ENCODE measurements at places on chromosomes 1 and 21.

GRCh38 chr1:16174886-16175598, 19.2 kb upstream of the EPHA2 start:
- DNase-seq = no peak

DNA sequence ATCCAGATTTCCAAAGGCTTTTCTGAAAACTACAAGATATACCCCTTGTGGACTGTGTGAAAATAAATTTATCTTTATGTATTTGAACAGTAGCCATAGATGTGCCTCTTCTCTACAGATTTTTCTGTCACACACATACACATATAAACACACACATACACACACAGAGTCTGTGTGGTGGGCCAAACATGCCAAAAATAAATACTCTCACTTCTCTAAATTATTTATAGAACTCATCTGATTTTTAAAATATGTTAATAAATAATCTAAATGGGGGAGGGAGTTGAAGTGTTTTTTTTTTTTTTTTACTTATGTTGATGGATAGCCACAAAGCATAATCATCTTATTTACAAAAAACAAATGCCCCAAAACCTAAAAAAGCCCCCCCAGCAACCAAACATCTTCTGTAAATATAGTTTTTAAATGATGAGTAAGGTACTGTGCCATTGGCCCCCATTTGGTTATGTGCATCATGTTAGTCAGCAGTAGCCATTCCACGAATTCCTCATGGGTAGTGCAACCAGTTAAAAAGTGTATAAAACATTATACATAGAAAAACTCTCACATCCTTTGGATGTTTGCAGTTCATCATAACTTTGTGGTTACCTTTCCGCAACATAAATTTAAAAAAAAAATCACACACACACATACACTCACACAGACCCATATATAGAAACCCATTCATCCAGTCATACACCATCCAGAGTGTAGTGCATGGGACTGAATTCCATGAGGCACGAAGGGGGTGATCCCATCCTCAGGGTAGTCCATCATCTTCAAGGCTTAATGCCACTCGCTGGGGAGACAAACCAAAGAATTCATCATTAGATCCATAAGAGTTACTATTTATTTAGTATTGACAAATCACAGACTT, 8.2 kb upstream of the MAGOH start:
- DNase-seq = peak; percentile 31

DNA sequence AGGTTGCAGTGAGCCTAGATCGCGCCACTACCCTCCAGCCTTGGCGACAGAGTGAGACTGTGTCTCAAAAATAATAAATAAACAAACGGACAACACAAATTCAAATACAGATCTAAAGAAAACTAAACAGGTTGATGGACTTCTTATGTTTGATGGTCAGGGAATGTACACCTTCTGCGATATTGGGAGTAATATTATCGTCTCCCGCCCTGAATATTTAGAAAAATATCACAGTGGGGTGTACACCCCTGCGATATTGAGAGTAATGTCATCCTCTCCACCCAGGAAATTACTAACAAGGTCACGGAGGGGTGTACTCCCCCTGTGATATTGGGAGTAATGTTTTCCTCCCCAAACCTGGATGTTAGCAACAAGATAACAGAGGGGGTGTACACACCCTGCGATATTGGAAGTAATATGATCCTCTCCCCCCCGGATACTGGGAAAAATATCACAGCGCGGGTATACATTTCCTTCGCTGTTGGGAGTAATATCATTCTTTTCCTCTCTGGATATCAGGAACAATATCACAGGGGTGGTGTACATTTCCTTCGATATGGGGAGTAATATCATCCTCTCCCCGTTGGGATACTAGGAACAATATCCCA, 1.4 kb upstream of the CFAP298 start:
- no peak for DNase-seq

GRCh38 chr1:216210081-216210480, 213.2 kb downstream of the USH2A start:
- DNase-seq = no peak

DNA sequence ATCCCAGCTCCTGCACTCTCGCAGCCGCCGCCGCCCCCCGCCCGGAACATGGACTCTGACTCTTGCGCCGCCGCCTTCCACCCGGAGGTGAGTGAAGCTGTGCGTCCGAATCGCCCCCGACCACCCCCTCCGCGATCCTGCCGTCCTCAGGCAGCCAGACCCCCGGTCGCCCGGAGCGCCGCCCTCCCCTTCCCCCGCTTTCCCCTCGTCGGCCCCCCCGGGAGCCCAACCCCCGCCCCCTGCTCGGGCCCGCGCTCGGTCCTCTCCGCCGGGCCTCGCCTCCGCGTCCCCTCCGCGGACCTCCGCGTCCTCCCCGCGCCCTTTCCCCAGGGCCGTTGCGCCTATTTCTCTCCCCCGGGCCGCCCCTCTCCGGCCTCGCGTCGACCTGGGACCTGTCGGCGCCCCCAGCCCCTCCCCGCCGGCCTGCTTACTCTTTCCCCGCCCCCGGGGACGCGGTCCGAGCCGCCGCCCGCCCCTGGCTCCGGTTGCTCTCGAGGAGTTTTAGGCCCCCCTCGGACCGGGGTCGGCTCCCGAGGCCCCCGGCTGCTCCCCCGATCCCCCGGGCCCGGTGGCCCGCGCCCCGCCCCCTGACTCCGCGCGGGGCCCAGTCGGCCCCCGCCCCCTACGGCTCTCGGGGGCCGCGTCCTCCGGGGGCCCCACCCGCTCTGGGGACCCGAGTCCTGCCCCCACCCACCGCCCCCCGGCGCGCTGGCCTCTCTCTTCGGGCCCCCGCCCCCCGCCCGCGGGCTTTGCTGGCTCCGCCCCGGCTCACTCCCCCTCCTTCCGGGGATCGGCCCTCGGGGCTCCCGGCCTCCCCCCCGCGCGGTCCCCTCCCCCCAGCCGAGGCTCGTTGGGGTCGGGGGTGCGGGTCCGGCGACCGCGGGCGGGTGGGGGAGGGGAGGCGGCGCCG, 743 bp downstream of the PHF13 start:
- no peak for DNase-seq

DNA sequence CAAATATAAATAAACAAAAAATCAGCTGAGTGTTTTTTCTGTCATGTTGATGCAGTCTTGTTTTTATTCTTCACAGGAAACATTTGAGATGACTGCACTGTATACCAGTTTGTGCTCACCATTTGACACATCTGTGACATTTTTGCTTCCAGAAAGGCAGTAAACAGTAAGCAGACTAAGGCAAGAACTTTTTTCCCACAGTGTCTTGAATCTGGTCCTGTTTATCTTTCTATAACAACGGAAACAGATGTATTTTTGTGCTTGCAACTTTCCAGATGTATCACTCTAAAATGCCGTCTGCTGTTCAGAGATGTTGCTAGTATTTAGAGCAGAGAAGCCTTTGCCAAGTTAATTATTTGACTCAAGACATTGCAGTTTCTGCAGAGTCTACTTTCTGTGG, 105.5 kb downstream of the ZC3H11B start:
- DNase-seq = no peak

DNA sequence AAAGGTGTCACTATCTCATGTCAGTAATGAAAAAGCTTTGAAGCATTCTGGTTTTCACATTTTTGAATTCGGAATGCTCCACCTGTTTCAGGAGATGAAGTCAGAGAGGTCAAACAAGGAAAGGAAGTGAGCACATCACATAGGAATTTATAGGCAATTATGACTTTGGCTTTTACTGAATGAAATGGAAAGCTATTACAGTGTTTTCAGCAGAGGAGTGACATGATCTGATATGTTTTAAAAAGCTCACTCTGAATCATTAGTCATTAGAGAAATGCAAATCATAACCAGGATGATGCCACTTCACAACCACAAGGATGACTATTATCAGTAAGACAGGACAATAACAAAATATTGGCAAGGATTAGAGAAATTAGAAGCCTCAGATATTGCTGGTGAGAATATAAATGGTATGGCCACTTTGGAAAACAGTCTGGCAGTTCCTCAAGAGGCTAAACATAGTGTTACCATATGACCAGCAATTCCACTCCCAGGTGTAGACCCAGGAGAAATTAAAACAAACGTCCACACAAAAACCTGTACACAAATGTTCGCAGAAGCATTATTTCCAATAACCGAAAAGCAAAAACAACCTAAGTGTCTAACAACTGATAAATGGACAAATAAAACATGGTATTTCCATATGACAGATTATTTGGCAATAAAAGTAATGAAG, 7.5 kb downstream of the TAF1A start:
- DNase-seq = peak; percentile 75

DNA sequence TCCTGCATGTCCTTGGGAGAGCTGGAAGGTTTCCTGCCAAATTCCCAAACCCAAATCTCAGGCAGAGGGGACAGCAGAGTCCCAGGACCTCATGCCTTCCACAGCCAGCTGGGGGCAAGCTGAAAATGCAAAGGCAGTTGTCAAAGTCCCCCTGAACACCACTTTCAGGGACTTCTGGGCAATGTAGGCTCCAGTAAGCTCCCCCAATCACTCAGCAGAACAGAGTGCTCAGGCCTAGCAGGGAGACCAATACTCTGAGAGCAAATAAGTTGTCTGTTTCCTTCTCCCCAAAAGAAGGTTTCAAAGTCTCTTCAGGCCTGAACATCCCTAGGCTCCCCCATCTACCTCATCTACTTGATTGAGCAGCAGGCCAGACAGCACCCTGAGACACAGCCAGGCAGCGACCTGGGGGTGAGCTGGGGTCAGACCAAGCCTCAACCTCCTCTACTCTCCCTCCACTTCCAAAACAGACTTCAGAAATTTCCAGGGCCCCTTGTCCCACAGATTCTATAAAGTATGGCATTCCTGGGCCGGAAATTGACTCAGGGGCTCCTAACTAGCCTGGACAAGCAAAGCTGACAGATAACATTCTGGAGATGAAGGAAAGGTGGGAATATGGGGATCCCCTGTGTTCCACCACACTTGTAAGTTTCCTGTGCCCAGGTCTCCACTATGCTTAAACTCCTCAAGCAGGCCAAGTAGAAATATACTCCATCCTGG, 1.9 kb downstream of the SLC9A1 start:
- no peak for DNase-seq

- DNase-seq = no peak
Measured at GRCh38 chr1:179883040-179883744, 1.1 kb downstream of the TOR1AIP1 start.

DNA sequence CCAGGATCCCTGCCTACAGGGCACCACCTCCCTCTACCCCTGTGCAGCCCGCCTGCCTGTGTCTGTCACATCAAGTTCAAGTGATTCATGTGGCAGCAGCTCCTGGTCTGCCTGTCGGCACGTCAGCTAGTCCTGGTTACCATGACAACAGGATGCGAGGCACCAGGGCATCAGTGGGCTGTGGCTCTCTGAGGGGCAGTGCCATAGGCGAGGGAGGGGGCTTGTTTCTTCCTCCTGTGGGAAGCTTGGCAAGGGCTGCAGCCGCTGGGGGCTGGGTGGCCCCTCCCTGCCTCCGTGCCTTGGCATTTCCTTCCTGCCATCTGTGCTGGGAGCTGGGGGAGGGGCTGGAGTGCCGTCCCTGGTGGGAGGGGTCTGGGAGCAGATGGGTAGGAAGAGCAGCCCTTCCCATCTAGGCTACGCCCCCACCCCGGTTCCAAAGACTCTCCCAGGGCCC, 43.1 kb downstream of the FOXO6 start:
- DNase-seq = peak; percentile 46
